ENCODE measurements at places on chromosomes 6 and 20.

GRCh38 chr6:33677143-33677660 is 34.3 kb downstream of the UQCC2 start:
- no peak for DNase-seq

DNA sequence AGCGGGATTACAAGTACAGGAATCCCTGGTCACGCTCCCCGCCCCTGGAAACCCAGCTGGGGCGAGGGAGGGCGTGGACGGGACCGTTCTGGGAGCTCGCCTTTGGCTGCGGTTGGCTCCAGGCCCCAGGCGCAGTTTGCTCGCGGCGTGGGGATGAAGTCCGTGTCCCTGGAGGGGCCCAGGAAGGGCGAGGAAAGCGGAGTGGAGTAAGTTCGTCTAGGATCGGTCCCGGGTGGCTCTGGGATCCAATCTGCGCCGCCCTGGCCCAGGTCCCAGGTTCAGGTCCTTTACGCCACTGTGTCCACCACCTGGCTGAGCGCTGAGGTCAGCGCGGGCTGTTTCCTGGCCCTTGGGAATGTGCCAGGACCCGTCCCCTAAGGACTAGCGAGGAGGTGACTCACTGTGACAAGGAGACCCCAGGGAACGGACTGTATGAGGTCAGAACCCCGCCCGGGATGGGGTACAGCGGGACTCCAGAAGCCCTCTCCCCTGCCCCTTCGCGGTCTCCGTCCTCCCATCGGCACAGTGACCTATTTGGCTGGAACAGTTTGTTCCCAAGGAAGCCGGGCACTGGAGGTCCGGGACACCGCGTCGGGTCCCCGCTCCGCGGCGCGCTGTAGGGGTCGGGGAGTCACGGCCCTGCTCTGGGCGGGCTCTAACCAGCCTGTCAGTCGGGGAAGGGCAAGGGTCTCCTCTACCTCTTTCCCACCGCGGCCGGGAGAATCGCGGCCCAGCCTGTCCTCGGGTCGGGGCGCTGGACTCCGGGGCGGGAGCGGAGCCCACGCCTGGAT is 724 bp downstream of the CDKN1A start:
- DNase-seq: no peak

- DNase-seq: peak; percentile 61
Observed at GRCh38 chr6:133730881-133731280, 158.0 kb upstream of the TCF21 start.

DNA sequence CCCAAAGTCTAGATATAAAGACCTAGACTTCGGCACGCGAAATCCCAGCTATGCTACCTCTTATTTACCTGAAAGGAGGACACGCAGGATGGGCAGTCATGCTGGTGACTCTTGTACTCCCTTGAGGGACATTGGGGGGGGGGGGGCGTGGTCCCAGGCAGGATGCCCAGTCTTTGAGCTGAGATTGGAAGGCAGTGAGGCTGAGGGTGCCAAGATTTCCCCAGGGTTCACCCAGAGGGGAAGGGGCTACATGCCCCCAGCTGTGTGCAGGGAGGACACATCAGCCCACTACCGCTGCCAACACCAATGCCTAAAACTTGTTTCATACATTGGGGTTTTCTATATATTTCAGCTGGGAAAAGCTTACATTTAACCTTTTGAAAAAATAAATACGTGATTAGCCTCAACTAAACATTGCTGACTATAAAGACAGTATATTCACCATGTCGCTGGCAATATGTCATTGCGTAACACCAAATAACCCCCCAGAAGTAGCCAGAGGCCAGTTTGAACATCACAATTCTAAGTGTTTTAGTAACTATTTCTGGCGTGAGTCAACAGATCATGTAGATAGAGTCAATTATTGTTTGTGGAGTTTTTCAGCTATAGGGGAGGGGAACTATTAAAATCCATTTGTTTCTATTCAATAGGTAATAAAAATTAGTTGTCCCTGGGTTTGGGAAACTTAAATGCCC is 21.6 kb downstream of the MGME1 start:
- no peak for DNase-seq

GRCh38 chr20:46196990-46197389 is 78.9 kb downstream of the CD40 start:
- no peak for DNase-seq

- DNase-seq: no peak
Observed at GRCh38 chr20:58511861-58512260, 3.3 kb downstream of the APCDD1L start.

DNA sequence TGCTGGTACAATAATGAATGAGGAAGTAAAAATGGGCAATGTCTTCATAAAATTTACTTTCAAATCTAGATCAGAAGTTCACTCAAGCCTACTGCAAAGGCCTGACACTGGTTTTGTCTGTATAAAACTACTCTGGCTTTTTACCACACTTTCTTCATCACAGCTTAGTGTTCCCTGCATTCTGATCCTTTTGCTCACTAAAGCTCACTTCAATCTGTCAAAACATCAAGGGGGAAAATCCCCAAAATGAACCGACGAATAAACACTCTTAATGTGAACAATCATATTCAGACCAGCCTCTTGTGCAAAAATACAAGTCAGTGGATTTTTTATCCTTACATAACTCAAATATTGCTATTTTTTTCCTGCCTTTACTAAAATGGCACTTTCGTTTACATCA is 98.5 kb downstream of the PRDM1 start:
- DNase-seq: no peak

DNA sequence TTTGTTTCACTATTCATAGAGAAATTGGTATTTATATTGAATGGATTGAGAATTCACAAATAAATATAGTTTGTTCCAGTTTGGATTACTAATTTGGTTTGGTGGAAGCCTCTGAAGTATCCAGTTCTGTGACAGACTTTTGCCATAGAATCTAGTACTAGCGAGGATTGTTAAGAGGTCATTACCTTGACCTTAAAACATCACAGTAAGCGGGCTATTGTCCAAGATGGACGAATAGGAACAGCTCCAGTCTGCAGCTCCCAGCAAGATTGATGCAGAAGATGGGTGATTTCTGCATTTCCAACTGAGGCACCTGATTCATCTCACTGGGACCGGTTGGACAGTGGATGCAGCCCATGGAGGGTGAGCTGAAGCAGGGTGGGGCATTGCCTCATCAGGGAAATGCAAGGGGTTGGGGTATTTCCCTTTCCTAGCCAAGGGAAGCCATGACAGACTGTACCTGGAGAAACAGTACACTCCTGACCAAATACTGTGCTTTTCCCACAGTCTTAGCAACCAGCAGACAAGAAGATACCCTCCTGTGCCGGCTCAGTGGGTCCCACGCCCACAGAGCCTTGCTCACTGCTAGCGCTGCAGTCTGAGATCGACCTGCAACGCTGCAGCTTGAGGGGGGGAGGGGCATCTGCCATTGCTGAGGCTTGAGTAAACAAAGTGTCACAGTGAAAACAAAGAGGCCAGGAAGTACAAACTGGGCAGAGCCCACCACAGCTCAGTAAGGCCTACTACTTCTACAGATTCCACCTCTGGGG is 66.4 kb upstream of the NEDD9 start:
- DNase-seq: no peak

Measured in left kidney (tissue), 8 donors.